CD4-positive, alpha-beta T cell treated with Interleukin-15 for 1 hour (primary cell): ENCODE measurements at places on chromosomes 12 and 14.

GRCh38 chr12:130441771-130442760, 104.4 kb downstream of the PIWIL1 start:
- DNase-seq: no peak

DNA sequence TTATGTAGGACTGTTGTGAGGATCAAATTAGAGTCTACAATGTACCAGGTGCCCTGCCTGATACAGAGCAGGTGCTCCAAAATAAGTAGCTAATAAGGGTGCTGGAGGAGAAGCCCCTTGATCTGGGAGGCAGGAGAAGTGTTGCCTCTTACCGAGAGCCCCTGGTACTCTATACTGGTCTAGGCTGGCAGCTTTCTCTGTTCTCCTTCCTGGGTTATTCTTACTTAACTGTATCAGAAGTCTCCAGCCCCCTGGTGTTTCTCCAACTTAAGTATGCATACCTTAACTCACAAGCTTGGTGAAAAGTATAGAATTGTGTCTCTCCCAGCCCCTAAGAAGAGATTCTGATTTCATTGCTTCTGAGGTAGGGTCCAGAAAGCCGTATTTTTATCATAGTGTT, 254.9 kb downstream of the LRIG3 start:
- DNase-seq: no peak

- DNase-seq: no peak
These were observed 4.4 kb downstream of the AVIL start for GRCh38 chr12:57813971-57814772.

- DNase-seq: no peak
These were observed 204.8 kb upstream of the IGF1 start for GRCh38 chr12:102685172-102685571.

GRCh38 chr12:86724716-86725115, 468.5 kb upstream of the MGAT4C start:
- DNase-seq: no peak

- DNase-seq: no peak
These were observed 17.3 kb upstream of the CKAP4 start for GRCh38 chr12:106265116-106265515.

GRCh38 chr14:90747909-90748308, 68.3 kb downstream of the TTC7B start:
- DNase-seq: no peak

- no peak for DNase-seq
These were observed 22.7 kb downstream of the GPR19 start for GRCh38 chr12:12673296-12673695.

- DNase-seq: peak; percentile 76
These were observed 672 bp upstream of the ESR2 start for GRCh38 chr14:64294672-64295413.

DNA sequence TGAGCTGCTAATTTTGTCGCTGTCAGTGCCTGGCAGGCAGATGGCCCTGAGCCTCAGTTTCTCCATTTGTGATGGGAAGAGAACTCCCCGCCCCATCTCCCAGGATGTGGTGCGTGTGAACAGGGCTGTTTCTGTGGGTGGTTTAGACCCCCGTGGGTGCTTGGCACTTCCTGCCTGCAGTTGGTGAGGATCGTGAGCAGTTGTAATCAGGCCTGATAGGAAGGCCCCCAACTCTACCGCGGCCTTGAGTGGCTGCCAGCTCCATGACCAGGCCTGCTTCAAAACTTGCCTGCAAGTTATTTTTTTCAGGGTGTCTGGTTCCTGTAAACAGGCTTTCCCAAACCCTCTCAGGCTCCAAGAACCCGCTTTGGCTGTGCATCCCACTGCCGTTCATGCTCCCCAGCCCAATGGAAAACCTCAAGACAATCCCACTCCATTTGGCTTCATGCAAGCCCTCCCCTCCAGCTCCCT, 138.4 kb downstream of the ZFP36L1 start:
- no peak for DNase-seq

DNA sequence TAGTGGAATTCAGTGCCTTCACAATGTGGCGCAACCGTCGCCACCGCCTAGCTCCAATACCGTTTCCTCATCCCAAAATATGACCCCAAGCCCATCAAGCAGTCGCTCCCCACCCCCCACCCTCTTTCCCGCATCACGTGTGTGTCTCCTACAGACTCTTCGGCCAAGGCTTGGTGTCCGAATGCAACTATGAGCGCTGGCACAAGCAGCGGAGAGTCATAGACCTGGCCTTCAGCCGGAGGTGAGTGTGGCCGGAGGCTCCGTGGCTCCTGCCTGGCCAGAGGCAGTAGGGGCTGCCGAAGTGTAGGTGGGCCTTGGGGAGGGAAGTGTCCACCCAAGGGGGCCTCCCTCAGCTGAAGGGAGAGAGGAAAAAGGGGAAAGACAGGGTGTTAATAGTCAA, 15.8 kb downstream of the CYP46A1 start:
- DNase-seq: no peak

- DNase-seq: no peak
These were observed 1.8 kb downstream of the TRAF3 start for GRCh38 chr14:102779084-102779462.

DNA sequence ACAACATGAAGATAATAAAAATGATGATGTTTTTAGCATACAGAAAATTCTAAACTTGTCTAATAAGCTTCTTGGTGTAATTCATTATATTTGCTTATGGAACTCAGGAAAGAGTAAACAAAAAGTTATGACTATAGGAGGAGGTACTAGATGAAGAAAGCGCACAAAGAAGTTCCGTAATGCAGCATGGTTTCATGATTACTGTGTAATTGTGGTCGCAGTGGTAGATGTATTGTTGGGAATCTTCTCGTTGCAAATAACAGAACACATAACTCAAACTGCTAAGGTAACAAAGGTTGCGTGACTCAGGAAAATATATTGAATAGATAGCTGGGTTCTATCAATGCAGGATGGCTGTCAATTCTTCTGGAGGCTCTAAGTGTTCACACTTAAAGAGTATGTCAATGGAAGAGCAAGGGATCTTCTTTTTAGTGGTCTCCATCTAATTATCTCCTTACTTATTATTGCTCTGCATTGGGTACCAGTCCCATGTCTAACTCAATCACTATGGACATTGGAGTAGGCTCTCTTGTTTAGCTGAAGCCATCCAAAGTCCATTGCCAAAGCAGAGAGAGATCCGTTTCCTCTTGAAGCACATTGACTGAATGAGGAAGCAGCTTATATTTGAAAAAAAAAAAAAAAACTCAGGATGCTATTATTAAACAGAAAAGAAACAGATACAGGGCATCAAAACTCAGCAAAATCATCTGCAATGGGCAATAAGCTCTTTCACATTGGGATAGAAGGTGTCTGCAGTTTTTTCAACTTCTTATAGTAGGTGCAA, 283.4 kb upstream of the ATP2B1 start:
- DNase-seq: no peak

DNA sequence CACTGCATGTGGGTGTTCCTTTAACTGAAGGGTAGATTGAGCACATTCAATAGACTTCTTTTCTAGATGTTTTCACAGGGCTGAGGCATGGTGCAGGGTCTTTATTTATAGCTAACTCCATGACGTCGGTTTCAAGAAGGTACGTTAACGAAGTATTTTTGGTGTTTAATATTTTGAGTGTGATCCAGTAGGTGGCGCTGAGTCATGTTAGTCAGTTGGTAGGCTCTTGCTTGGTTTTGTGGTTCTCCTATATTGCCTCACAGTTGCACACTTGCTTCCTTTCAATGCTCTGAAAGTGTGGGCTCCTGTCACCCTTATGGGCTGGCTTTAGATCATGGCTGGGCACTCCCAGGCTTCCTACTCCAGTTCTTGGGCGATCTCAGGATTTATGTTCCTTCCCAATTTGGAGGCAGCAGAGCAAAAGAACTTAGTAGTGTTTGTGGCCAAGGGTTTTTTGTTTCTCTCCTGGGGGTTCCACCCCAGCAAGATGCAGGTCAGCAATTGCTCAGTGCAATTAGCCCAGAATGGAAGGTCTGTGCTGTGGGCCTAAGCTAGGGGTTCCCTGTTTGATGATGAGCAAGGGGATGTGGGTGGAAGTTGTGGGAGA, 471.6 kb upstream of the FOXG1 start:
- no peak for DNase-seq

DNA sequence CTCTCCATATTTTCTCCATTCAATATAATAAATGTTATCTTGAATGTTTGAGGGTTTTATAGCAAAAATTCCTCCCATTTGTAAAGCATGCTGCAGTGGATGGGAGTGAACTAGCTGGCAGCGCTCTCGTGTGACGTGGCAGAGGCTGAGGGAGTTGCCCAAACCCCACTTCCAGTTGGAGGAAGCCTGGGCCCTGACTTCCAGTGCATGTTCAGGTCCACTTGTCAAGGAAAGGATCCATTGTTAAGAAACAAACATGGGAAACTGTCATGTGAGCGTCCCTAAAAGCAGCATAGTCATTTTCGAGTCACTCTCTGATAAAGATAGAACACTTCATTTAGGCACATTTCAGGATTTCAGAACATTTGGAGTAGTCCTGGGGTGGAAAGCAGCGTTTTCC, 116.6 kb downstream of the SLC25A47 start:
- no peak for DNase-seq

DNA sequence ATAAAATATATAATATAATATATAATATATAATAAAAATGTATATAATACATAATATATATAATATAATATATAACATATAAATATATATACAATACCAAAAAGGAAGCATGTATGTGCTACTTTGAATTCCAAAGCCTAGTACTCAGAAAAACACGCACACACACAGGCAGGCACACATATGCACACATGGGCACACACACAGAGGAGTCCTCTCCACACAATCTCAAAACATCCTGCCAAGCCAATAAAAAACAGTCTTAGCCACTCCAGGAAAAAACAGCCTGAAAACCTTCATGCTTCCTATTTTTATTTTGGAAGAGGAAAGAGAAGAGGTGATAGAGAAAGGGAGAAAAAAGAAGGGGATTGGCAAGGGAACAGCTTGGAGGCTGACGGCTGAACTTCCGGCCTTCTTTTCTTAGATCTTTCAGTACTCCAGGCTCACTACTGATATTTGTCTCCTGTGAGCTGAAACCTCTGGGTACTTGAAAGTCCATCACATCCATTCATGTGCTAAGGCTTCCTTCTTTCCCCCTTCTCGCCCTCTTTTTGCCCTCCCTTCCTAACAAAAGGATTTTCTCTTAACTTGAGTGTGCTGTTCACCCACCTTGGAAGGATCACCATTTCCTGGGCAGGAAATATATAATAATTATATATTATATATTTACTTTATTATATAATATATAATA, 394.2 kb downstream of the NUAK1 start:
- DNase-seq: no peak

GRCh38 chr14:91509083-91509877, 830 bp downstream of the PPP4R3A start:
- DNase-seq: peak; percentile 32

DNA sequence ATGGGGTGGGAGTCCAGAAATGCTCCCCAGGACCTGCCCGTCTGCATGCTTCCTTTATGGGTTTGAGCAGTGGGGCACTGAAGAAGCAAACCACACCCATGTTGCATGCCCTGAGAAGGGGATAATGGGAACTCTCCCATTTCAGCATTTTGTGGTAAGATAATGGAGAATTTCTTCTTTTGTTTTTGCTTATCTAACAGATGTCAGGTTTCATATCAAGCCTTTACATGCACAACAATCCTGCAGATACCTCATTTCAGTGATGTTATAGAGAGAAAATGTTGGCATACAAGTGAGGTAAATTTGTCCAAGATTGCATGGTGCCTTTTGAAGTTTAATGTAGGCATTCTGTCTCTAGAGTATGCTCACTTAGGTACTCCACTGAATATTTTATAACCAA, 177.0 kb downstream of the ALX1 start:
- DNase-seq: no peak

DNA sequence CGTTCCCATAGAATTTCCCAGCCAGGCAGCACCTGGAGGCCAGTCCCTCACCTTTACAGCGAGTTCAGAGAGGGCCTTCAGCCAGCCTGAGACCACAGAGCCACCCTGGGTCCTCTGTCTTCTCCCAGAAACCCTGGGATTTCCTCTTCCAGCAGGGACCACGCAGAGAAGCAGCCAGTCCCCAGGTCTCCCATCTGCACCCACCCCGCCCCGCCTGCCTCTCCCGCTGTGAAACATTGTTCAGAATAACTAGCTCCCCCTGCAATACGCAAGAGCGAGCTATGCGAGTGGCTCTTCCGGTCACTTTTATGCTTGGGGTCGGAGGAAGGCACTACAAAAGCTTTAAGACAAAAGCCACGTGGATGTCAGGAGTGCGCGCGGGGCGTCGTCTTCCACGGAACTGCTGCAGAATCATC, 77.8 kb downstream of the SERPINA3 start:
- DNase-seq: peak; percentile 13

DNA sequence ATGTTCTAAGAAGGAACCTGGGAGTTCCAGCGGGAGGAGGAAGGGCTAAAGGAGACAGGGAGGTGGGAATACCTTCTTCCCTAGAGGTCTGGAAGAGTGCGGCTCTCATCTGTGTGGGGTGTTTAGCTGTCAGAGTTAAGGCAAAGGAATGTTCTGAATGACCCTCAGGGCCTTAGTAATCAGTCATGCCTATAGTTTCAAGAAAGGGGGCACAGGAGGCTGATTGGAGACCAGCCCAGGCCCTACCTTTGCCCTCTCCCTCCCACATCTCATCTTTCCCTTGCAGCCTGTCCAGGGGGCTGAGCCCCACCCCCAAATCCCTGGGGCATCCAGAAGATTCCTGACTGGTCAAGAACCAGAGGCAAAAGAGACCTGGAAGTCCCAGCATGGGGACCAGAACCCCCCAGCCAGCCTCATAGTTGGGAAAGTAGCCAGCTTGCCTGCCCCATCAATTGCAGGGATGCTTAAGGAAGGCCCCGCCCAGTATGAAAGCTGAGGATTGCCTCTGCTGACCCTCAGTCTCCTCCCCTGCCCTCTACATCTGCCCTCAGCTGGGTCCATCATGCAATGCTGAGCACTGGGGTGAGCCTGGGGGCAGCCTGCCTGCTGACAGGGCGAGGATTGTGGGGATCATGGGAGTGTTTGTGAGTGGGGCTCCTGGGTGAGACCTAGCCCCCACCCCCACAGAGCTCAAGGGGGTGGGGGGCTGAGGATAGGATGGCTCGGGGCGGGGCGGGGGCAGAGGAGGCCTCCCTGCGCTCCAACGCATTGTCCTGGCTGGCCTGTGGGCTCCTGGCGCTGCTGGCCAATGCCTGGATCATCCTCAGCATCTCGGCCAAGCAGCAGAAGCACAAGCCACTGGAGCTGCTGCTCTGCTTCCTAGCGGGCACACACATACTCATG, 1.8 kb downstream of the GPR162 start:
- DNase-seq: no peak

- DNase-seq: peak; percentile 26
These were observed 23.1 kb downstream of the ADCY6 start for GRCh38 chr12:48765753-48766162.

DNA sequence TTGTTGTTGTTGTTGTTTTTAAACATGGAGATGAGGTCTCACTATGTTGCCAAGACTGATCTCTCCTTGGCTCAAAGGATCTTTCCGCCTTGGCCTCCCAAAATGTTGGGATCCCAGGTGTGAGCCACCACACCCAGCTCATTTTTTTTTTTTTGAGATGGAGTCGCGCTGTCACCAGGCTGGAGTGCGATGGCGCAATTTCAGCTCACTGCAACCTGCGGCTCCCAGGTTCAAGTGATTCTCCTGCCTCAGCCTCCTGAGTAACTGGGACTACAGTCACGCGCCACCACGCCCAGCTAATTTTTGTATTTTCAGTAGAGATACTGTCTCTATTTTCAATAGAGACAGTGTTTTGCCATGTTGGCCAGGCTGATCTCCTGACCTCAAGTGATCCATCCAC, 4.9 kb upstream of the CLIP1 start:
- no peak for DNase-seq
